Right lobe of liver (tissue), 6 donors: ENCODE measurements at places on chromosomes 7 and 10. TPM values are rescaled to one million over a fixed set of nuclear protein-coding genes. Genes with fewer than 3 reads are reported as not detected.
A peak's percentile ranks its signal among the peaks of the same experiment; 100 is the strongest.

DNA sequence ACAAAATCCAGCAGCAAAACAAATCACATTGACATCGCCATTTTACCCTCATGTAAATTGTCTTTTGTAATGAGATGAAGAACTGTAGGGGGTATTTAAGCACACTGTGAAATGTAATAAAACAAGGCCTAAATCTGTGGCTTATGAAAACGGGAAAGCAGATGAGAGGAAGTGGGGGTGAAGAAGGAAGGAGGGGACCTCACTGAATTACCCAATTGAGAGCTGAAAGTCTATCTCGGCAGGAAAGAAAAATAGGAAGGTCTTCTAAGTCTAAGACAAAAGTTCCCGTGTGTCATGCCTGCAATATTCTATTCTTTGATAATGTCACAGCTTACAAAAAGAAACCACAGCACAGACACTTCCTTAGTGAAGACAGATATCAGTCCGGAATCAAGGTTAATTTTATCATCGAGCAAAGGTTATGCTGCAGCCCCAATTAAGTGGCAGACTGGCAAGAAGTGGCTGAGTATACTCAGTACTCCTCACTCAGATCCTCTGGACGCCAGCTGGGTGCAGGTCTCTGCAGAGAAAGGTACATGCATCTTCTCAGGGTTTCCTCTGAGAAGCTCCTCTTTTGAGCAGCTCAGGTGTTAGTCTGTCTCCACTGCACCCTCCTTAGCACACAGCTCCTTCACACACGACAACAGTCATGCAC is 239.7 kb downstream of the FANK1 start:
- DNase-seq, result no peak

DNA sequence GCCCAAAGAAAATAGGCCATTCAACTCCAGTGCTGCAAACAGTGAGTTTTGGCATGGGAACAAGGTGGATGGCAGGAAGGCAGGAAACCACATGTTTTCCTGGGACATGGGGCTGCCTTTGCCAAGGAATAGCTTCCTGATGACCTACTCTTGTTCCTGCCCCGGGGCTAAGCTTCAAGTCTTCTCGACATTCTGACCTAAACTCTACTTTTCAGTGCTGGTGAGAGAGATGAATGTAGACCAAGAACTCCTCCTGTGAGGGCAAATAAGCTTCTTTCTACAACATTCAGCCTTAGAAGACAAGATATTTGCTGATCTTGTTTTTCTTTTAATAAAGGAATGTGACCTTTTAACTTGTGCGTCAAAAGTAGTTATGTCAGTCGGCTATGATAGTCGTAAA is 199.0 kb downstream of the GPR37 start:
- DNase-seq, result no peak

DNA sequence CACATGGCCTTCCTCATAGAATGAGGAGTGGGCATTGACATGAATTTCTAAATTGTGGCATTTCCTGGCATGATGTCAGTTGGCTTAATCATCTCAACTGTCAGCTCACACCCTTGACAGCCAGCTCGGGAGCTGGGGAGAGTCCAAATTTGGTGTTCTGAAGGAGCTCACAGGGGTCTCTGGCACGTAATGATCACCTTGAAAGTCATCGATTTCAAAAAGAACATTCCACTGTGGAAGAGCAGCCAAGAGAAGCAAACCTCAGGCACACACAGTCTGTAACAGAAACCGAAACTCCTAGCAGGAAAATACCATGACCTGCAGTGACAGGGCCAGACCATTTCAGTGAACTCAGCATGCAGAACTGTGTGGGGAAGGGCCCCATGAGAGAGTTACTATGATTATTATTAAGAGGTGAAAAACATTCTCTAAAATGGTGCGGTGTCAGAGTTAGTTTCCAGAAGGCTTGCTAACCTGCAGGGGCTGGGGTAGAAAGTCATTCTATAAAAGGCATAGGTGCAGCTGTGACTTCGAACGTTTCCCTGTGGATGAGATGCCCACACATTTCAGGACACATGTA is 26.4 kb upstream of the KLF6 start:
- no peak for DNase-seq

GRCh38 chr7:157009170-157009777 is 1.2 kb downstream of the MNX1 start:
- DNase-seq, result peak; percentile 31

GRCh38 chr7:129091484-129092002 is 36.6 kb upstream of the TNPO3 start:
- DNase-seq, result peak; percentile 79

- peak; percentile 43 for DNase-seq
Measured at GRCh38 chr7:150897502-150898474, 45.5 kb downstream of the AOC1 start.

DNA sequence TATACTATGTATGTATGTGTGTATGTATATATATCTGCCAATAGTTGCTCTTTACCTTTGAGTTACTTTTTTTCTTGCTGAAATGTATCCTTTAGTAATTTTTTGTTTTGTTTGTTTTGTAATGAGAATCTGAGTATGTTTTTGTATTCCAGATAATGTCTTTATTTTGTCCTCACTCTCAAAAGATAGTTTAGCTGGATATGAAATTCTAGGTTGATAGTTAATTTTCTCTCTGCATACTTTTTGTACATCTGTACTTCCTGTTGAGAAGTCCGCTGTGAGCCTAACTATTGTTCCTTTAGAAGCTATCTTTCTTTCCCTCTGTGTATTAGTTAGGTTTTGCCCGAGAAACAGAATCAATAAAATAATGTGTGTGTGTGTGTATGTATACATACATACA is 29.5 kb downstream of the BUB3 start:
- no peak for DNase-seq

- DNase-seq, result no peak
Measured at GRCh38 chr10:27536437-27536836, 32.3 kb downstream of the RAB18 start.

DNA sequence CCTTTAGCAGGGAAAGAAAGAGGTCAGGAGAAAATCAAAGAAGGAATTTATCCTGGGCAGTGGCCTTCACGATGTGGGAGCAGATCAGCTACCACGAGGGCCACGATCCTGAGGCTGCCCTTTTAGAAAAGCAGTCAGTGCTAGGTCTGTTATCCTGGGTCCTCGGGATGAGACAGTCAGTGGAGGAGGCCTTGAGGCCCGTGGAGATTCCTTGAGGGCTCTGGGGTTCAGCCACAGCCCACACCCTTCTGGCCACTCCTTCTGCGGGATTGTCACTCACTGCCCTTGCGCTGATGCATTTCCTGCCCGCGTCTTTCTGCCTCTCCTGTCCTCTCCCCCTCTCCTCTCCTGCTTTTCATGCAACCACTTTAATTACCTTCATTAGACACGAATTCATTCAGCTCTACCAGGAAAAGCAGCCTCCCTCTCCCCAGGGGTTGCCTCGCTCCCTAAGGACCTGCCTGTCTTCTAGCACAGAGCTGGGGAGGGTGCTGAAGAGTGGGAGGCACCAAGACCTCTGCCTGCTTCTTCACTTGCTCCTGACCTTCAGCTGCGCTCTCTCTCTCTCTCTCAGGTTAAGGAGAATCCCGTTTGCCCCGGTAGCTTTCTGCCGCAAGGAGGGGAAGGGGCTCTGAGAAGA is 42.6 kb upstream of the LRRC4 start:
- no peak for DNase-seq

- DNase-seq, result no peak
Measured at GRCh38 chr10:113099431-113100183, 149.6 kb downstream of the TCF7L2 start.

DNA sequence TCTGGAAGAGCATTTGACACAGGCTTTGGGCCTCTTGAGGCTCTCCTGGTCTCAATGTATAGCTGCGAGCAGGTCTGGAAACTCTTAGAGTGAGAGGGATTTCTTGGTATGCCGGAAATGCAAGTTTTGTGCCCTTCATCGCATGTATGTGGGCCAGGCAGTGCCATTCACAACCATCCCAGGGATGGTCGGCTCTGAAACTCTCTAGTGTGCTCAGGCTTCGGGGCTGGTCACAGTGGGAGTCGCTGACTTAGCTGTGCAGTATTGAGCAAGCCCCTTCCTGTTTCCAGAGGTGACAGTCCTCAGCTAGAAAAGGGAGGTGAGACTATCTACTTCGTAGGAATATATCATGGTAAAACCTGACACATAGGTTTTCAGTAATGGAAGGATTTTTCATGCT is 2.0 kb upstream of the AOAH start:
- DNase-seq, result no peak

DNA sequence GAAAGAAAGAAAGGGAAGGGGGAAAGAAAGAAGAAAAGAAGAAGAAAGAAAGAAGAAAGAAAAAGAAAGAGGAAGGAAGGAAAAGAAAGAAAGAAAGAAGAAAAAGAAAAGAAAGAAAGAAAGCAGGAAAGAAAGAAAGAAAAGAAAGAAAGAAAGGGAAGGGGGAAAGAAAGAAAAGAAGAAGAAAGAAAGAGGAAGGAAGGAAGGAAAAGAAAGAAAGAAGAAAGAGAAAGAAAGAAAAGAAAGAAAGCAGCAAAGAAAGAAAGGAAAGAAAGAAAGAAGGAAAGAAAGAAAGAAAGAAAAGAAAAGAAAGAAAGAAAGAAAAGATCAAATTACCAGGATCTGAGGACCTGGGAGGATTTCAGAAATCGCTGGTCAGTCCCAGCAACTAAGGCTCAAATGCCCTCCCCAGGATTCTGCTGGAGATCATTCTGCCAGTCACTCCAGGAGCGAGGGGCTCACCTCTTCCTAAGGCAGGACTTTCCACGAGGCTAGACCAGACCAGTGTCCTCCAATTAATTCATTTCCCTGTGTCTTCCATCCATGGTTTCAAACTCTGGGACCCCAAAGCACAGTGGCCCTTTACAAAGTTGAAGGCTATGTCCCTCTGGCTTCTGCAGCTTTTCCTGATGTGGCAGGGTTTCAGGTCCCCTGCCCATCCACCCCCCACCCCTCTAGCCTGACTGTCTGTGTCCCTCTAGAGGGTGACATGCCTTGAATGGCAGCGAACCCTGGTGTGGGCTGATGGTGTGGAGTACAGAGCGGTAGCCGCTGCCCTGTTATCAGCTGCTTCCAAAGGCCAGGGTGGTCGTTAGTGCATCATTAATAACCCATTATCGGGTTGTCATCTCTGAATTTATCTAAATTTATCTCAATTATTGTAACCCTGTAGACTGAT is 77.9 kb downstream of the PARP12 start:
- DNase-seq, result no peak

- DNase-seq, result no peak
Measured at GRCh38 chr7:85033263-85033662, 153.6 kb downstream of the SEMA3D start.

GRCh38 chr10:21927631-21928353 is 75.7 kb downstream of the DNAJC1 start:
- no peak for DNase-seq

GRCh38 chr10:49089152-49089551 is 26.2 kb downstream of the VSTM4 start:
- DNase-seq, result no peak

- DNase-seq, result no peak
Measured at GRCh38 chr7:127930341-127931328, 100.6 kb downstream of the LRRC4 start.

GRCh38 chr7:24573554-24574338 is 494 bp downstream of the PALS2 start:
- DNase-seq, result peak; percentile 59

DNA sequence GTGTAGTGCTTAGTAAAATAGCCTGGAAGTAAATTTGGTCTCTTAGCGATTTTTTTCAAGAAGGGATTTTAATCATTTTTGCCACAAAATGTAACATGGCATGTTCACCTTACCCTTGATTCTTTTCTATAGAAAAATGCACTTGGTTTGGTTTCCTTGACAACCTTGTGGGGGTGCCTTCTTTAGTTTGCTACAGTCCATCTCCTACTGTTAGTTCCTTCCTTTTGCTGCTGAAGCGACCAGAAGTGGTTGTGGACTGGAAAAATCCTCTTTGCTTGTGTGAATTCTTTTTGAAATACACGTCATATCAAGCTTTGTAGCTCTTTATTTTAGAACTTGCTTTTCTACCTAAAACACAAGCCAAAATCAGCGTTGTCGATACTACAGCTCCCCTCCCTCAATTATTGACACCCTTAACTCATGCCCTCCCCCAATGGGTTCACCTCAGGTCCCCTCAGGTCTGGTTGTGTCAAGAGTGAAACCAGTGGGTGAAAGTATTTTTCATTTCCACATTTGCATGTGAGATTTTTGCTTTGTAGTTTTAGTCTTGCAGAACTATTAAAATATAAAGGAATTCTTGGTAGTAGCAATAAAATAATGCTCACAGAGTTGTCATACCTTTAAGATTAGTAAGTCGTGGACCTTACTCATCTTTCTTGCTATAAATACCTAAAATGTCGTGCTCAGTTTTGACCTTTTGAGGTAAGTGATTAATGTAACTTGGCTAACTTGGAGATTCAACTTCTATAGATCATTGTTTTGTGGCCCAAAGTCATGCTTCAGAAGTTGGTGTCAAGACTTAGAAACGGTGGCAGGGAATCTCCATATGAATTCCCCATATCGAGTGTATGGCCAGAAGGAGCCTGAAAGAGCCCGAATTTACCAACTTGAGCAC is 1.5 kb downstream of the ACTR3B start:
- DNase-seq, result no peak

GRCh38 chr10:75165684-75166622 is 44.6 kb upstream of the VDAC2 start:
- DNase-seq, result no peak

DNA sequence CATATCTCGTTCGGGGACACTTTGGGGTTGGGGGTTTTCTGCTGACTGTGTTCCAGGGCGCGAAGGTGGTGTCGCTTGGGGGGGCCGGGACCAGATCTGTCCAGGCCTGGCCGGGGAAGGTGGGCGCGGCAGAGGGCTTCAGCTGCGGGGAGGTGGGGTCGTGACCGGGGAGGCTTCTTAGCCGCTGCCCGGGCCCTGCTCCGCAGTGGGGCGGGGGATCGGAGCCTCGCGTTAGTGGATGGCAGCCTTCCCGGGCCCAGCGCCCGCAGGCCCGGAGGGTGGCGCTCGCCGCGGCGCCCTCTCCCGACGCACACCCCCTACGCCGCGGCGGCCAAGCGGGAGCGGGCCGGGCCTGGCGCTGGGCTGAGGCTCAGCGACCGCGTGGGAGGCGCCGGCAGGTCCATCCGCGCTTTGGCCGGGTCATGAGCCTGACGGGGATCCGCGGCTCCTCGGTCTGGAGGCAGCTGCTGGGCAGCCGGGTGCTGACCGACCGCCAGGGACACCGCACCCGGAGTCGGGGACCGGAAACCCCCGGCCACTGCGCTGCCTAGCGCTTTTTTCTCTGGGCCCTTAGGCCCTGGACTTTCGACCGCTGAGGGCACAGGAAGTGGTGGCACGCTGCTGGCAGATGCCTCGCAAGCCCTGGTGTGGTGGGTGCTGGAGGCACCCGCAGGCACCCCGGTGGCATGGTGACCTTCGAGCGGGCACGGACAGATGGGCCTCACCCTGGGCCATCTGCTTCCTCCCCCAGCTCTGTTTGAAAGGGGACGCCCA is 1.2 kb downstream of the AGAP3 start:
- DNase-seq, result peak; percentile 85

Gene ANKIB1
- total RNA-seq, result 12.0 TPM

Gene FFAR4
- 0.27 TPM for total RNA-seq

Gene FAM171A1
- 12.1 TPM for total RNA-seq

Gene FZD1
- total RNA-seq, result 1.6 TPM

Gene NANOS1
- not detected for total RNA-seq

Gene PITX3
- not detected for total RNA-seq

Gene HMX3
- total RNA-seq, result not detected

Gene PNLIPRP2
- total RNA-seq, result not detected
